ENCODE measurements at places on chromosomes 3 and 15. TPM values are rescaled to one million over a fixed set of nuclear protein-coding genes. Genes with fewer than 3 reads are reported as not detected.

- H3K36me3 ChIP-seq: no peaks in the 10 kb centered on the region
- H3K27ac ChIP-seq: no peak overlapping the region
- DNase-seq: no peak
- no peaks in the 10 kb centered on the region for H3K27me3 ChIP-seq
- peaks cover 3% of the 10 kb centered on the region for H3K4me1 ChIP-seq
Measured at GRCh38 chr3:36923523-36923943, 21.3 kb downstream of the TRANK1 start.

GRCh38 chr15:48984811-48985352, 21.2 kb upstream of the SHC4 start:
- no peak for DNase-seq
- peaks cover 24% of the 10 kb centered on the region for H3K4me1 ChIP-seq
- no peaks in the 10 kb centered on the region for H3K27me3 ChIP-seq
- H3K27ac ChIP-seq: peak overlapping the region; percentile 91
- H3K4me3 ChIP-seq: peak overlapping the region; percentile 43

- H3K27ac ChIP-seq: no peak overlapping the region
- no peaks in the 10 kb centered on the region for H3K4me1 ChIP-seq
- peaks cover 13% of the 10 kb centered on the region for H3K36me3 ChIP-seq
- H3K27me3 ChIP-seq: no peaks in the 10 kb centered on the region
- no peak for DNase-seq
- H3K4me3 ChIP-seq: no peak overlapping the region
Measured at GRCh38 chr3:134543113-134543512, 57.3 kb downstream of the CEP63 start.

DNA sequence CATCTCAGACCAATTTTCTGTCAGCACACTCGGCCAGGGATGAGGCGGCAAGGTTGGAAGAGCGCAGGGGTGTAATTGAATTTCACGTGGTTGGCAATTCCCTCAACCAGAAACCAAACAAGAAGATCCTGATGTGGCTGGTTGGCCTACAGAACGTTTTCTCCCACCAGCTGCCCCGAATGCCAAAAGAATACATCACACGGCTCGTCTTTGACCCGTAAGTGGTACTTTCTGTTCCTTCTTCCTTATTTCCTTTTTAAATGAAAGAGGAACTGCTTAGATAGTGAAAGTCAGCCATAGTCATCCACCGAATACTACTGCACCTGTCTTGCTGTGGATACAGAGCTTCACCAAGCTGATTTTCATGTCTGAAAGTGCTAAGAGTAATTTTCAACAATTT, 60.1 kb downstream of the SGO1 start:
- H3K4me1 ChIP-seq: no peaks in the 10 kb centered on the region
- H3K27ac ChIP-seq: no peak overlapping the region
- DNase-seq: no peak
- H3K36me3 ChIP-seq: peaks cover 13% of the 10 kb centered on the region

- H3K27ac ChIP-seq: peak overlapping the region; percentile 59
- no peak for DNase-seq
- H3K27me3 ChIP-seq: no peaks in the 10 kb centered on the region
- no peaks in the 10 kb centered on the region for H3K36me3 ChIP-seq
- H3K4me1 ChIP-seq: peaks cover 16% of the 10 kb centered on the region
Measured at GRCh38 chr15:50880206-50880605, 28.3 kb upstream of the AP4E1 start.

DNA sequence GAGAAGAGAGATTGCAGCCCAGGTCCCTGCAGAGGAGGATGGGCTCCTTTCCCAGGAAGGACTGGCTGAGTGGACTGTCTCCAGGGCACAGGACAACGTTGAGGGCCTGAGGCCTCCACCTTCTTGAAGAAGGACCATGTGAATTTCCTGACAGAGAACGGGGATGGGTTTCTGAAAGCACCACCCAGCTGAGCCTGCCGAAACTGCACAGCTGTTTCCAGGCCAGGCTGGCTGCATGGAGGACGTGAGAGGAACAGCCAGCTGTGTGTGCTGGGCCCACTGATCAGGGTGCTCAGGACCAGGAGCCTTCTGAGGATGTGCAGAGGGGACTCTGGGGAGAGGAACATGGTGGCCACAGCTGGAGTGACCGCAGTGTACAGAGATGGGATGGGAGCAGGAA, 39.2 kb downstream of the HMCES start:
- H3K4me3 ChIP-seq: no peak overlapping the region
- H3K27me3 ChIP-seq: no peaks in the 10 kb centered on the region
- peaks cover 15% of the 10 kb centered on the region for H3K4me1 ChIP-seq

GRCh38 chr15:99630607-99631131, 64.9 kb downstream of the MEF2A start:
- no peaks in the 10 kb centered on the region for H3K27me3 ChIP-seq
- peak overlapping the region; percentile 6 for H3K4me3 ChIP-seq
- H3K36me3 ChIP-seq: peaks cover 2% of the 10 kb centered on the region
- H3K27ac ChIP-seq: peak overlapping the region; percentile 51
- H3K4me1 ChIP-seq: peaks cover 50% of the 10 kb centered on the region

DNA sequence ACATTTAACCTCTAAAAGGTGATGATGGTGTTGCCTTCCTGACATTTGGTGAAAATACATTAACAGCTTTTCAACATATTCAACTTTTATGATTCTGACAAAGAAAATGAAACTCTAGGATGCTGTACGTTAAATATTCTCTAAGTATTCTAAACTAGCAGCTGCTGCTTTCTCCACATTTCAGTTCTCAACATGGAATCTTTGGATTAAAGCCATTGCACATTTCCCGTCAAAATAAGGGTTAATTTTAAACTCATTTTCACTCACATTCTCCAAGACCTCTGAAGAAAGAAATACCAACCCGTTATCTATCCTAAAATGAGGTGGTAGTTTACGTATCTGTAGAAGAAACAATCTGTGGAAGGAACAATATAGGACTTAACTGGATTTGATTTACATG, 655.7 kb upstream of the ARPP21 start:
- H3K27me3 ChIP-seq: no peaks in the 10 kb centered on the region
- H3K4me1 ChIP-seq: no peaks in the 10 kb centered on the region
- no peak for DNase-seq

DNA sequence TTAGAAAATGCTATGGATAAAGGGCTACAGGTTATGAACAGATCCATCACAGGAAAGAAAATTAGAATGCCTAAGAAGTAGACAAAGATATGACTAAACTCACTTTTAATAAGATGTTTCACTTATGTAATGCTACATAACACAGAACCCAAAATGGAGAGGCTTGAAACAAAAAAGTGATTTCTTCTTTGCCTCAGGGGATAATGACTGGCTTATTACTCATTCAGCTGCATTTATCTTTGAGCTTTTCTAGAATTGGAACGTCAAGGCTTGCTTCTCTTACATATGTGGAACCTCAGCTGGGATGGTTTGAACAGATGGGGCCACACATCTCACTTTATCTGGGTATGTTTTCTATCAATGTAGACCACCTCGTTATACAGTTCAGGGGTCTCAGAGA, 120.6 kb upstream of the EPHA3 start:
- no peak overlapping the region for H3K27ac ChIP-seq
- H3K27me3 ChIP-seq: no peaks in the 10 kb centered on the region
- no peak for DNase-seq
- H3K4me3 ChIP-seq: no peak overlapping the region

GRCh38 chr3:140686948-140687347, 9.1 kb downstream of the TRIM42 start:
- no peaks in the 10 kb centered on the region for H3K27me3 ChIP-seq
- no peaks in the 10 kb centered on the region for H3K4me1 ChIP-seq
- no peak overlapping the region for H3K4me3 ChIP-seq
- no peak for DNase-seq
- no peak overlapping the region for H3K27ac ChIP-seq

RLBP1 gene
- not detected for total RNA-seq

CD86 gene
- total RNA-seq: 18.0 TPM

CRABP1 gene
- not detected for total RNA-seq

All from thoracic aorta (tissue), 2 donors.